Large intestine (tissue), 12 donors: ENCODE measurements at places on chromosomes 3 and 15. TPM values are rescaled to one million over a fixed set of nuclear protein-coding genes. Genes with fewer than 3 reads are reported as not detected.

- DNase-seq = no peak
- H3K4me1 ChIP-seq = no peaks in the 10 kb centered on the region
- H3K36me3 ChIP-seq = no peaks in the 10 kb centered on the region
- H3K27ac ChIP-seq = no peak overlapping the region
- H3K4me3 ChIP-seq = no peak overlapping the region
Measured at GRCh38 chr15:72982714-72983113, 69.5 kb upstream of the NEO1 start.

DNA sequence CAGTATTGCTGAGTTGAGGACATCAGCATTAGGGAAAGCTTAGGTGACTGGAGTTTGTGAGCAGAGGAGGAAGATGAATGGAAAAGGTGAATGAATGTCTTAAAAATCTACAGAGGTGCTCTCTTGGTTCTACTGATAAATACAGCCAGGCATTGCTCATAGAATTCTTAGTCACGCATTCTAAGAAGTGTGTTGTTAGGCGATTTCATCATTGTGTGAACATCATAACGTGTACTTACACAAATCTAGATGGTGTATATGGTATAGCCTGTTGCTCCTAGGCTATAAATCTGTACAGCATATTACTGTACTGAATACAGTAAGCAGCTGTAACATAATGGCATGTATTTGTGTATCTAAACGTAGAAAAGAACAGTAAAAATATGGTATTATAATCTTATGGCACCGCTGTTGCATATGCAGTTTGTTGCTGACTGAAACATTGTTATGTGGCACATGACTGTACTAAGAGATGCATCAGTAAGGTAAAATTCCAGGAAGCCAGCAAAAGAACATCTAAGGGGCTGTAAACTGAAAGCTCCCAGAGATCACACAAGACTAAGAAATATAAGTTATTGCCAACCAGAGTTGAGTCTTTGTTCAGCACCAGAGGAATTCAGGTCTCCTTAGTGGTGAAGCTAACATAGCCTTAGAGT is 42.9 kb upstream of the ASB14 start:
- DNase-seq = peak; percentile 2
- H3K27ac ChIP-seq = no peak overlapping the region
- no peaks in the 10 kb centered on the region for H3K27me3 ChIP-seq

GRCh38 chr3:50542177-50543034 is 25.1 kb downstream of the C3orf18 start:
- H3K27me3 ChIP-seq = peaks cover 15% of the 10 kb centered on the region
- no peaks in the 10 kb centered on the region for H3K36me3 ChIP-seq
- DNase-seq = peak; percentile 59
- no peak overlapping the region for H3K4me3 ChIP-seq
- H3K4me1 ChIP-seq = no peaks in the 10 kb centered on the region

DNA sequence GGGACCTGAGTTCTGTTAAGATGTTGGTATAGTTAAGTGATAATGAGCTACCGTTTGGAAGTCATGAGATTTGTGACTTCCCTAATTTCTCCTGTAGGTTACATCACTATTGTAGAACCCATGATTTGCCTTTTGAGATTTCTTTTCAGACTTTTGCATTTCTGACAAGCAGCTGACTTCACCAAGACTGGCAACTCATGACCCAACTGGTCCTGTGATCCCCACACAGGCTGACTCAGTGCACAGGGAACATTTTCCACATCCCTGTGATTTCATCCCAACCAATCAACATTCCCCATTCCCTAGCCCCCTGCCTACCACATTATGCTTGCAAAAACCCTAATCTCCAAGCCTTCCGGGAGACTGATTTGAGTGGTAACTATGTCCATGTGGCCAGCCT is 242.1 kb upstream of the PDZRN3 start:
- no peaks in the 10 kb centered on the region for H3K27me3 ChIP-seq
- H3K36me3 ChIP-seq = no peaks in the 10 kb centered on the region
- H3K4me1 ChIP-seq = no peaks in the 10 kb centered on the region
- no peak for DNase-seq

GRCh38 chr3:132783152-132783551 is 60.9 kb upstream of the NPHP3 start:
- H3K36me3 ChIP-seq = no peaks in the 10 kb centered on the region
- no peak for DNase-seq
- no peak overlapping the region for H3K4me3 ChIP-seq

CRABP1 gene
- 16.9 TPM for polyA plus RNA-seq

DNA sequence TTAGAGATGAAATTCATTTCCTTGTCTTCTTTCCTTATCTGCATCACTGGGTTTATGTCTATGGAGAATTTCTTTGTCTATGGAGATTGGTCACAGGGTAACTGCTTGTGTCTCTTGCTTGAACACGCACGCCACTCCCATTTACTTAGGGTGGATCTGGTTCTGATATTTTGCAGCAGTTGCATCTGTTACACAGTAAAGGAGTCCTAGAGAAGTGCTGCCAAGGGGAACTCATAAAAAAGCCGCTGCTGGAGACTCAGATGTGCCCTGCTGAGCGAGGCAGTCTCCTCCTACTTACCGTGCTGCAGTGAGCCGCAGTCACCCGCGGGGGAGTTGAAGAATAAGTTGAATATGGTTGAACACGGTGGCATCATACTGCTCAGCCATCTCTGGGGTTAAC is 105.2 kb upstream of the KLHL25 start:
- no peak overlapping the region for H3K4me3 ChIP-seq
- H3K4me1 ChIP-seq = no peaks in the 10 kb centered on the region
- no peaks in the 10 kb centered on the region for H3K36me3 ChIP-seq
- H3K27me3 ChIP-seq = peaks cover 3% of the 10 kb centered on the region
- DNase-seq = no peak
